D721Med (cell line): ENCODE measurements at places on chromosomes 4 and X.

GRCh38 chr4:30537456-30537855 lies 182.7 kb upstream of the PCDH7 start:
- DNase-seq: no peak

DNA sequence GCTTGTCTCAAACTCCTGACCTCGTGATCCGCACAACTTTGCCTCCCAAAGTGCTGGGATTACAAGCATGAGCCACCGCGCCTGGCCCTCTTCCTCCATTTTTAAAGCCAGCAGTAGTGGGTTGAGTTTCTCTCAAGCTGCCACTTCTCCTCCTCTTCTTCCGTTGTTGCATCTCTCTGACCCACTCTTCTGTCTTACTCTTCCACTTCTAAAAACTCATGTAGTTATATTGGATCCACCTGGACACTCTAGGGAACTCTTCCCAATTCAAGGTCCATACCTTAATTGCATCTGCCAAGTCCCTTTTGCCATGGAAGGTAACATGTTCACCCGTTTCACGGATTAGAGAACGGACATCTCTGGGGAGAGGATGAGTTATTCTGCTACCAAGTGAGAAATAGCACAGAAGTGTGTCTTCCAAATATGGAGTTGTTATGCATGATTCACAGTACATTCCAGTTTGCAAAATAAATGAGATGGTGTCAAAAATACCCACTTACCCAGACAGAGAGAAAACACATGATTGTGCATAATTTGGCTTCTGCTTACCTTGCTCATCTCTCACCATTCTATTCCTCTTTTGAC lies 51.8 kb downstream of the GBA3 start:
- DNase-seq: no peak

DNA sequence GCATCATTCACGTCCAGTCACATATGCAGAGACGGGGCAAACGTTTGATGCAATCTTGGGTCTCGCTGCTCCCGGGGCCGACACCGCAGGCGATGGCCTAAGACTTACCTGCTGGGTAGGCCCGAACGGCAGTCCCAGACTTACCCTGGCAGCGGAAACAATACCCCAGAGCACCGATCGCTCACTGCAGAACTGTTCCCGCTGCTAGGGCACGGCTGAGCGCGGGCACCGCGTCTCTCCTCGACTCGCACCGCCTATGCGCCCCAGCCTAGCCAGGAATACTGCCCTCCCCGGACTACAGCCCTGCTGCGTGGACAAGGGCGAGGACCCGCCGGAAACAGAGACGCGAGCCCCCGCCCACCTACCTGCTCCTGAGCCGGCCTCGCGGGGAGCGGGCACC lies 86.2 kb downstream of the HPRT1 start:
- no peak for DNase-seq

DNA sequence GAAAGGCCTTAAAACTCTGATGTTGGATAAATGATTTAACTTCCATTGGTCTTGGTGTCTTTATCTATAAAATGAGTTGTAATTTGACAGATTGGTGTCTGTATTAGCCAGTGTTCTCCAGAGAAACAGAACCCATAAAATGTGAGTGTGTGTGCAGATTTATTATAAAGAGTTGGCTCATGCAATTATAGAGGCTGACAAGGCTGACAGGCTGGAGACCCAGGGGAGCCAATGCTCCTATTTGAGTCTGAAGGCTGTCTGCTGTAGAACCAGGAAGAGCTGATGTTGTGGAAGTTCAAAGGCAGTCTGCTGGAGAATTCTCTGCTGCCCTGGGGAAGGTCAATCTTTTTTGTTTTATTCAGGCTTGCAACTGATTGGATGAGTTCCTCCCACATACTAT lies 131.7 kb downstream of the SLC4A4 start:
- no peak for DNase-seq

DNA sequence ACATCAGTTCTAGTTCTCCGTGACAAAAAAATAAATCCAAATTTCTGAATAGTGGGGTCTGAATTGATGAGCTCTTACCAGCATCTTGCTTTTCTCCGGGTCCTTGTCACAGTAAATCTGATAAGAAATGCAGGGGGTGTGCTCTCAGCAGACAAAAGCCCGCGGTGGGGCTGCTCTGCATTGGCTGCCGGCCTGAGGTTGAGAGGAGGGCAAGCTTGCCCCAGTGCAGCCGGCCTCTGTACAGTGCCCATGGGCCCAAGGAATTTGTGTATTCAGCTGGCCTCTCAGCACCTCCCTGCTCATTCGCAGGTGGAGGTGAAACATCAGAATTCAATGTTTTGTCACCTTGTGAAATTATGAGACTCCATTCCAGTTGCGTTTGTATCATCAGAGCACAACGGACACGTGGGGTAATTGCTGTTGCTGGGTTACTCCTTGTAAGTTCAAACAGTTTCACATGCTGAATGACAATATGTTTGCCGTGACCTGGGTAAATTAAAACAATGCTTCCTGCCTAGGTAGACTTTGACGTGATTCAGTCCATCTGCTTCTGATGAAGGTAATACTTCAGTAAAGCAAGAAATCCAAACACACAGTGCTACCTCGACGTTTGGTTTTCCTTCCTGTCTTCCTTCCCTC lies 596.4 kb downstream of the MID1IP1 start:
- DNase-seq: no peak

GRCh38 chrX:132740316-132741123 lies 217.9 kb downstream of the HS6ST2 start:
- DNase-seq: no peak

- no peak for DNase-seq
Measured at GRCh38 chr4:5554376-5554775, 154.0 kb downstream of the EVC2 start.

DNA sequence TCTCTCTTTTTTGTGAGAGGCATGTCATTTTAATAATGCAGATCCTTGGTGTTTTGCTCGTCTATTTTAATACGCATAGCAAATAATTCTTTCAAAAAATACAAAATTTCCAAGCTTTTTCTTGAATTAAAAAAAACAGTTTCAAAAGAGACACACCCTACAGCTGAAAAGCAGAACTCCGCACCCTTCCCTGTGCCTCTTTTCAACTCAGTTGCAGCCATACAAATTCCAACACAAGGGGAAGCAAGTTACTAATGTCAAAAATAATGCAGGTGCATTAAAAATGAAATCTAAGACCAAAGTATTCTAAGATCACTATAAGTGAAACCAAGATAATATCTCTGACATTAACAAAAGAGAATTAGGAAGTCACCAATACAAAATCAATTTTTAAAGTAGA lies 66.6 kb downstream of the NR3C2 start:
- DNase-seq: no peak

DNA sequence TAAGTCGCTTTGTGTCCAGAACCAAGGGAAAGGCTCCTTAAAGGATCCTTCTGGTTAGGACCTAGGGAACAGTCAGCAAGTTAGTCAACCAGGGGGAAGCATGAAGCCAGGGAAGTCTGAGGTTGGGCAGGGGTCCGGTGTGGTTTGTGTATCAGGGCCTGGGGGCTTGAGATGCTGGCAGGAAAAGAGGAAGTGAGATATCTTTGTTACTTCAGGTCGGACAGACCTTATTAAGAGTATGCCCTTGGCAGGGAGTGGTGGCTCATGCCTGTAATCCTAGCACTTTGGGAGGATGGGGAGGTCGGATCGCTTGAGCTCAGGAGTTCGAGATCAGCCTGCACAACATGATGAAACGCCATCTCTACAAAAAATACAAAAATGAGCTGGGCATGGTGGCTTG lies 52.3 kb upstream of the TRPC5OS start:
- DNase-seq: no peak

DNA sequence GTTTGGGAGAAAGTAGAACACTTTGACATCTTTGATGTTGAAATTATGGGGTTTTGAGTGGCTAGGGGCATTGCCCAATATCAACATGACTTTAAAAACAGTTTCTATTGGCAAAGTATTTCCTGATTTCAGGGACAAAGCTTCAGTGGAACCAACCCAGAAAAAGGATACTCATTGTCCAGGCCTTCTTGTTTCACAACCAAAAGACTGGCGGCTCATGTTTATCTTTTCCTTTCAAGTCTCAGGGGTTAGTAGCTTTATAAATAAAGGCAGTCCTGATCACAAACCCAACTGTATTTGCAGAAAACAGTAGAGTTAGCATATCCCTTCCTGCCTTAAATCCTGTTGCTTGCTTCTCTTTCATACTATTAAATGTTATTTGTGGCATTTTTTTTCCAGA lies 119.1 kb downstream of the SLITRK2 start:
- DNase-seq: no peak

DNA sequence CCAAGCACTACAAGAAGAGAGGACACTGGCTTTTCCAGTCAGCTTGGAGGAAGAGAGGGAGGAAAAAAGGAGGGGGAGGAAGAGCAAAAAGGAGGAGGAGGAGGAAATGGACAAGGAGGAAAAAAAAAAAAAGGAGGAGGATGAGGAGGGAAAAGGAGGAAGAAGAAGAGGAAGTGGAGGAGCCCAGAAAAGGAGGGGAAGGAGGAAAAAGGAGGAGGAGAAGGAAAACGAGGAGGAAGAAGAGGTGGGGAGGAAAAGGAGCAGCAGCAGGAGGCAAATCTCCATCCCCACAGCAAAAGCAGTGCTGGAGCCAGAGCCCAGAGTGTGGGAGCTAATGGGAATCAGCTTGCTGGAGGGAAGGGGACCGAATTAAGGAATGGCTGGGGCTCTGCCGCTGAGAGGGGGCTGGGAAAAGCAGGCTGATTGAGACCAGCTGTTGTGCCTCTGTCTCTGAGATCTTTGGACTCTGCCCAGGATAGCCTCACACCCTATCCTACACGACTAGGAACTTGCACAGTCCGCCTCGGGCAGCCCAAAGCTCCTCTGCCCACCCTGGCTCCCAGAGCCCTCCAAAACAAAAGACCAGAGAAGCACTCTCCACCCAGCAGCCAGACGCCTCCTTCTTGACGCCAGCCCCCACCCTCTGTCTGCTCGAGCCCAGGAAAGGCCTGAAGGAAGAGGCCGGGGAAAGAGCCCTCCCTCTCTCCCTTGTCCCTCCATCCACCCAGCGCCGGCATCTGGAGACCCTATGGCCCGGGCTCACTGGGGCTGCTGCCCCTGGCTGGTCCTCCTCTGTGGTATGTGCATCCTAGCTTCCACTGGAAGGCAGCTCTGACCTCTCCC lies at the start of gene XPNPEP2:
Gene XPNPEP2 (plus strand): TSS at position 514 of the 843 bp plus-strand sequence. CDS start 235 bp downstream, at position 749.
- DNase-seq: no peak

- no peak for DNase-seq
Measured at GRCh38 chrX:108456971-108457477, 17.4 kb downstream of the COL4A5 start.

- DNase-seq: no peak
Measured at GRCh38 chrX:10444204-10444603, 176.2 kb downstream of the MID1 start.

GRCh38 chr4:87360338-87360935 lies 30.6 kb downstream of the HSD17B11 start:
- no peak for DNase-seq

DNA sequence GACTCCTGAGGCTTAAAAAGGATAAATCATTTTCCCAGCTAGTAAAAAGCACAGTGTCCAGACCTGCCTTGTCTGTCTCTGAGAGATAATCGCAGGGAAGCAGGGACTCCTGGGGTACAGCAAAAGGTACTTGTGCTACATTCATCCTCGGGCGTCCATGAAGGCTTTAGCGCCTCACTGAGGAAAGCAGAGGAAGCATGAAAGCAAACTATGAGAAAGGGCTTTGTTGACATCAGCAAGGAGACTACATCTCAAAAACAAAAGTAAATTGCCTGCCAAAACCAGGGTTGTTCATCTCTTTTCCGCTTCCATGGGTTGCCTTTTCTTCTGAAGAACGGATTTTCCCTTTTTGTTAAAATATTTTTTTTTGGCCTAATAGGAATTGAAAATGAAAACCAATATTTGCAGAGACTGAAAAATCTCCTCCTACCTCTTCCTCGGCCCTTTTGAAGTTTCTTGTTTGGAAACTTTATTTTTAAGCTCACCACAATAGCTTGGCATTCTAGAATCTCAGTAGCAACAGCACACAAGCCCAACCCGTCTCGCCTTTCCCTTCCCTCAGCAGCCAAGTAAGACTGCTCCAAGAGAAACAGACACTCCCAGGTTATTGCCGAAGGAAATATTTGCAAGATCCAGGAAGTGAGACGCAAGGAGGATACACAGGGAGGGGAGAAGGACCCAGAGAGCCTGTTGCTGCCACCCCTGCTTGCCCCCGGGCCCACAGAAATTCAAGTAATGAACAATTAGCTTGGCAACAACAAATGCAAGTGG lies 148.3 kb upstream of the DGKK start:
- no peak for DNase-seq

DNA sequence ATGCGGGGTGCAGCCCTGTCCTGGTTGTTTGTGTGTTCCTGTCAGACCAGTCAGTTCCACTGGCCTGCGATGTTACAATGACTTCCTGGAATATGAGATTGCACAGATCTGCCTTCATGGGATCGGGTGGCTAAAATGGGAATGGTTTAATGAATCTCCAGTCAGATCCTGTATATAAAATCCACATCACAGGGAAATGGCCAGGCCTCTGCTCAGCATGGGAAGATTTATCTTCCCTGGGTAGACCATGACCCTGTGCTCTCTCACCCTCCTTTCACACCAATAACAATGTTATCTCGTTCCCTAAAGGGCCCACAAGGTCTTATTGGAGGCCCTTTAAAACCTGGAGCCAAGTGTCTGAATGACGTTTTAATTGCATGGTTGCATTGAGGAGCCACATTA lies 307.4 kb downstream of the RAB28 start:
- DNase-seq: no peak

DNA sequence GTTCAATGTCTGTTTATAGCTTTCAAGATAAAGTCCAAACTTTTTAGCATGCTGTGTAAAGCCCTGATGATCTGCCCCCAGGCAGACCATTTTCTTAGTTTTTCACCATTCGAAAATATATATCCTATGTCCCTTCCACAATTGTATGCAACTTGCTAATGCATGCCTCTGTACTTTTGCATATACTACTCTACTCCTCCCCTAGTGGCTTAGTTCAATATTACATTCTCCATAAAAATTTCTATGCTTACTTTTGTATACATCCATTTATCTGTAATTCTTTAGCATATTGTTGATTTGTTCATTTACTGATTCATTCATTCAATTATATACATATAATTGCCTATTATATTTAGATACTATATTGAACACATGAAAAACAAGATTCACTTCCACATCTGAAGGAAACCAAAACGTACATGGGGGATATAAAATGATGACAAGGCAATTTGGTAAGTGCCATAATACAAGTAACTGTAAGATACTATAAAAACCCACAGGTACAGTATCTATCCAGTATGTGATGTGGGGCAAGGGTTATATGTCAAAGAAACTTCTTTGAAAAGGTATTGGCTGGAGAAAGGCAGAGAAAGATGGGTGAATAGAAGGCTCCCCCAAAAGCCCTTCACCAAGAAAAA lies 902.5 kb downstream of the FAM133A start:
- DNase-seq: no peak
